ENCODE measurements at places on chromosomes 2 and 18.

DNA sequence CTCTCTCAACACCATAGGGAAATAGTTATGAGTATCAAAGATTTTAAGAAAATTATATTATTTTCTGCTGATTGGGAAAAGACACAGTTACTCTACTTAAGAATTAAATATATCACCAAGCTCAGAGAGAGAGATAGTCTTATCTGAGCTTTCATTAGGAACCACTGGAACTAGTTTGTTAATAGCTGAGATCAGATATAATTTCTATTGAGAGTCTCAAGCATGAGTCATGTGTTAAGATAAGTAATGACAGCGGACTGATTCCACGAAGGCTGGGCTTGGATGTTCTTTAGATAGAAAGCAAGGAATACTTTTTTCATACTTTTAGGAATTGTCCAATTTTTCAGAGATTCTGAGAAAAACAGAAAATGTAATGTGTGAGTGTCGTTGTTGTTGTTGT is 44.4 kb upstream of the RBM44 start:
- DNase-seq, result no peak

DNA sequence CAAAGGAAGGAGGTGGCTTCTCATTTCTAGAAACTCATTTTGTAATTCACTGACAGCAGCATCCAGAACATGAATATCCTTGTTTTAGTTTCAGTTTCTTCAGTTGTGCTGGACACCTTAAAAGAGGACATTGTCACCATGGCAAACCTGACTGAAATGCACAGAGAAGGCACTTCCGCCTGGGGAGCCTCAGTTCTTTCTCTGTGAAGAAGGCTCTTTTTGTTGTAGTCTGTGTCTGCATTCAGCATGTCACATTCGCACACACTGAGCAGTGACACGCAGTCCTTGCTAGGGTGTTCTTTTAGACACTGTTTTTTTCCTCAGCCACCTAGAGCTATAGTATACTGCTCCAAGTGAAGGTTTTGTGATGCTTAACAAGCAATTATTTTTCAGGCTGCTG is 9.5 kb upstream of the RPRM start:
- DNase-seq, result no peak

GRCh38 chr2:74101574-74102300 is 46.0 kb downstream of the BOLA3 start:
- DNase-seq, result no peak

- peak; percentile 19 for DNase-seq
Observed at GRCh38 chr2:1286929-1287328, 126.3 kb upstream of the TPO start.

GRCh38 chr2:150486539-150487484 is 655 bp downstream of the RND3 start:
- no peak for DNase-seq

- DNase-seq, result no peak
Observed at GRCh38 chr2:217199255-217199630, 339.4 kb upstream of the TNP1 start.

DNA sequence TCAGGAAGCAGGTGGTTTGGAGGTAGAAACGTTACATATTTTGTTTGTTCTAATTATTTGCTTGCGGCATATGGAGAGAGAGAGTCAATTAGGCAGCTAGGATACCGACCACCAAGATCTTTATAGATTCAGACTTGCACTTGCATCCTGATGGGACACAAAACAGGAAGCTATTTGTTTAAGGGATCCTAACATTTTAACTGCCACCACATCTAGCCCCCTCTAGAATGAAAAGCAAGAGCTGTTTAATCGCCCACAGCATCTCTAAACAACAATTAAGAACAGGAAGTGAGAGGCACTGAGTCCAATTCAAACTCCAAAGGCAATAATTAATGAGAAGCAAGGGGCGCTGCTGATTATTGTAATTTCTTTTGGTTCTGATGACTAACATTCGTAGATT is 182.0 kb upstream of the LINC00305 start:
- DNase-seq, result no peak

GRCh38 chr2:14978845-14979244 is 346.3 kb downstream of the LRATD1 start:
- no peak for DNase-seq

- no peak for DNase-seq
Observed at GRCh38 chr2:62506421-62506750, 391 bp upstream of the TMEM17 start.

GRCh38 chr2:239706367-239706766 is 305.5 kb upstream of the HDAC4 start:
- DNase-seq, result no peak

- DNase-seq, result no peak
Observed at GRCh38 chr18:43800584-43800983, 523.3 kb upstream of the SYT4 start.

- DNase-seq, result no peak
Observed at GRCh38 chr2:159617646-159618045, 1.3 kb upstream of the BAZ2B start.

- DNase-seq, result no peak
Observed at GRCh38 chr2:85692039-85692645, 2.0 kb upstream of the GNLY start.

DNA sequence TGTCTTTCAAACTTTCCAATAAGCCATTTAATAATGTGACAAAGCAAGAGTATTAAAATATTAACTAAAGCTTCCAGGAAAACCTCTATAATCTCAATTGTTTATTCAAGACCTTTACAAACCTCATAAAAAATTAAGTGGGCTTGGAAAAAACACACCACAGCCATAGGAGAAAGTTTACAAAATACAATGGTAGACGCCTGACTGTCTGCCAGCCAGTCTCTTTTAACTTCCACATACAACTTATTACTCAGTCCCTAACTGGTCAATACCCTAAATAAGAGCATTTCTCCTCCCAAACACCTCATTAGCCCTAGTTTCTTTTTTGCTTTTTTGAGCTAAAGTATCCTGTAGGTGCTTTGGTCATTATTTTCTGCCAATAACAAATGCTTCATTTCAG is 247.4 kb upstream of the CYP26B1 start:
- DNase-seq, result no peak

DNA sequence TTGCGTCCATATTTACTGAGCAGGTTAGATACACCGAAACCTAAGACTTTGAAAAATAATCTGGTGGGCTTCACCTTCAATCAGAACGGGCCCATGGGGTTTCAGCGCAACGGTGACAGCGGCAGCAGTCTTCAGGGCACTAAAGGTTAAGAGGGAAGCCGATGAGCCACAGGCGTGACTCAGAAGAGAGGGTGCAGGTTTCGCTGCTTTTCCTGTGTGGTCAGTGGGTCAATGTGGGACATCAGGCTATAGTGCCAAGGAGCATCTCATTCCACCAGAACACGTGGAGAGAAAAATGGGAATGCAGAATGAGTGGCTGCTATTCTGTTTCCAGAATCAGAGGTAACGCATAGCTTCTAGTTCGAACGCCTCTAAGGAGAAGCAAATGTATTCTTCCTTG is 8.9 kb downstream of the PTGR3 start:
- DNase-seq, result no peak

GRCh38 chr18:65239787-65240186 is 511.0 kb upstream of the CDH7 start:
- DNase-seq, result no peak

- DNase-seq, result no peak
Observed at GRCh38 chr2:226183550-226183949, 616.1 kb downstream of the IRS1 start.

DNA sequence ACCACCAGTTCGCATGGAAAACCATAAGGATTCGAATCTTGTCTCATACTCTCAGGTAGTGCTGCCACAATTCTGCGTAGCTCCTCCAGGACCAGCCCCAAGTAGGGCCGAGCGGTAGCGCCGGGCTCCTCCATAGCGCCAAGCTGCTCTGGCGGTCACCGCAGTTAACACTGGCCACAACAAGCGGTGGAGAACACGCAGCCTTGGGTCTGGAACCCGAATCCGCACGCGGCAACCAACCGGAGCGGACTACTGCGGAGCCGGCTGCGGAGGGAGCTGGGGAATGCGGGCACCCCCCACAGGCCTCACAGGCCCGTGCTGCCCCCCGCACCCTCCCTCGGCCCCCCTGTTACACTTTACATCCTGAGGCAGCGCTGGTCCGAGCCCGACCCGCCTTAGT is 531.5 kb downstream of the STK39 start:
- no peak for DNase-seq

DNA sequence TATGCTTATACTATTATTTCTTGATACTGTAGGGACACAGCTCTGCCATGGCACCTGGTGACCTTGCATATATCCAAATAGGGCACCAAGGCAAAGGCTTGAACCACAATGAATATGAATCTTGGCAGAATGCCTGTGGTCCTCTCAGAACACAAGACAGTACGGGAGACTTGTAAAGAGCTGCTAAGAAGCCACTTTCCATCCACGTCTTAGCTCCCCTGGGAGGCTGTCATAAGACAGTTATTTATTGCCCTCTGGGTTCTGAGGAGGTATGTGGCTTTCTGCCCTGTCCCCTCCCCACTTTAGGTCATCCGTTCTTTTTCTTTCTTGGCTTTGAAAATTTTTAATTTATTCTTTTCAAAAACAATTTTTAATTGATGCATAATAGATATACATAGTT is 29.8 kb upstream of the MRPL33 start:
- no peak for DNase-seq

- no peak for DNase-seq
Observed at GRCh38 chr2:145023334-145023934, 503.5 kb upstream of the ZEB2 start.

DNA sequence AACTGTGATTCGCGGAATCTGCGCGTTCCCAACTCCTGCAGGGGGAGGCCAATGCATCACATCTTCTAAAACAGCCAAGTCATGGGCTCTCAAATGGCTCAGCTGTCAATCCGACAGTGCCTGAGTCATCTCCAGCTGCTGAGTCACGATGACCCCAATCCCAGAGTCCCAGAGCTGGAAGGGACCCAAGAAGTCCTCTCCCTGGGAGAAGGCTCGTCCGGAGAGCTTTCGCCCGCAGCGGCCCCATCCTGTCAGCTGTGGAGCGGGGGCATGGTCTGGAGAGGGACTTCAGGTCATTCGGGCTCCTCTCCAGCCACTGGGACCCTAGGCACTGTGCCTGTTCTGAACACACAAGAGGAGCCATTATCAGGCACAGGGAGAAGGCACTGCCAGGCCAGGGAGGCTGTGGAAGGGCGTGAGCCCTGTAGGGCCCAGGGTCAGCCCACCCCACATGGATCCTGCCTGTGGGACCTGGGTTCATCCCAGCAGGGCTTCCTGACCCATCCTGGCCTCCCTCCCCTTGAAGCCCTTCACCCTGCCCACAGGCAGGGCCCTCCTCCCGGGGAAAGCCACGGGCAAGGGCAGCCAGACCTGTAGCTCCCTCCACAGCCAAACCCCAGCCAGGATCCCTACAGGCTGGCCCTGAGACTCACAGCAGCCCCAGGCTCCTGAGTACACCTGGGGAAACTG is 47.6 kb upstream of the GPC1 start:
- no peak for DNase-seq

GRCh38 chr2:139544186-139544851 is 764.1 kb upstream of the NXPH2 start:
- no peak for DNase-seq

DNA sequence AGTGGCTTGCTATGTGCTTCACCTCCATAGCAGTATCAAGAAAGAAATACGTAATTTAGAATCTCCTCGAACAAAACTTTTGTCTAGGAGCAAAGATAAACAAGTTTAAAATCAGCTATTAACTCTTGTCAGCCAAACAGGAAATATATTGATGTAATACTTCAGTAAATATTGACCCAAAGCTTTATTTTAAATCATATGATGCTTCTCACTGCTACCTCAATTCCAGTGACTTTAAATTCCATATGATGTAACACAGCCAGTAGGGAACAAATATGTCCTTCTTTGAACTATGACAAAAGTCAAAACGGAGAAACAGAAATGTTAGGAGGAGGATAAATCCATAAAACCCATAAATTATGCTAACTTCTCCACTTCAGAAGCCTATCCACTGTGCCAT is 7.2 kb downstream of the RNF103 start:
- no peak for DNase-seq

DNA sequence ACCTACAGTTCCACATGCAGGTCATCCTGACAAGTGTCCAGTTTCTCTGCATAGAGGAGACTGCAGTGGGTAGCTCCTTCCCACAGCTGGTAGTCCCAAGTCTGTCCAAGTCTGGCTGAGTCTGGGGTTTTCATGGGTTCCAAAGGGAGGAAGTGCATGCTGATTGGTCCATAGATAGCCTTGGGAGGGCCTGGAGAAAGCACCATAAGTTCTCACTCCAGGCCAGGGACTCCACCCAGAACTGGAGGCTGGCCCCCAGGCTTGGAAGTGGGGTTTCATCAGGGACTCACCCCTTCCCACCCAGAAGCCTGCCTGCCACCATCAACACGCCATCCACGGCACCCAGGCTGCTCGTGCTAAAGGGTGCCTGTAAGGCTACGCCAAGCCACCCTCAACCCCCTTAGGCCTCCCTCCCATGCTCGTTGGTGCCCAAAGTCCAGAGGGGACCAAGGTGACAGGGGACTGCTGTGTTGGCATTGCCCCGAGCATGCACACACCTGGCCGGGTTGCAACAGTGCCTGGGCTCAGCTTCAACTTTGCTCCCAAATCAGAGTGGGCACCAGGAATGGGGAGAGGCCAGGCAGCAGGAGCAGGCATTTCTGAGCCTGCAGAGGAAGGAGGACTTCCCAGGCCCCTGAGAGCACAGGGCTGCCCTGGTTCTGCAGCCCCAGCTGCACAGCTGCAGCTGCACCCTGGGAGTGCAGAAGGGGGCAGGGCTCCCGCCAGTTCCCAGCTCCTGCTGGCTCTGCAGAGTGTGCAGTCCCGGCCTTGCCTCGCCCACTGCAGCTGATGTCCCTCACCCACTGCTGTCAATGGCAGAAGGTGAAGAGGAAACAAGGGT is 116.5 kb upstream of the MAP2 start:
- no peak for DNase-seq

DNA sequence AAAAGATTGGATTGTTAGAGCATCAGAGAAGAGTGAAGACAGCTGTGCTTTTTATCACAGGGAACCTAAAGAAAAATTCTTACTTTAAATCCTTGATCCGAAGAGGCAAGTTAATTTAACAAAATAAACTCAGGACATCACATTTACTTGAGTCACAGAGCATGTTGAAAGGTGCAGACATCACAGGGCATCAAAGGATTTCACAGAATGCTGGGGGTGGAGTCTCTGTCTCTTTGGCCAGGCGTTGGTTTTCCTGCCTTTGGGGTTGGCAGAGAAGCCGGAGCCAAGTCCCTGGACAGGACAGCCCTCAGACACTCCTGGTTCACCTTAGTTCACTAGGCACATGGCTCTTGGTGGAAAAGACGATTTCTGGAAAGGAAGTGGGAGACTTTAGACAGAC is 56.3 kb downstream of the SH3RF3 start:
- DNase-seq, result no peak

Data from keratinocyte (primary cell).